Stimulated activated CD4-positive, alpha-beta T cell treated with anti-CD3 and anti-CD28 coated beads, Interleukin-1b, Interleukin-23, amount 100 ng/mL, for 1 hour (primary cell): ENCODE measurements at places on chromosomes 7 and 10.

- DNase-seq = no peak
Observed at GRCh38 chr7:27121684-27122076, 8.9 kb downstream of the HOXA4 start.

DNA sequence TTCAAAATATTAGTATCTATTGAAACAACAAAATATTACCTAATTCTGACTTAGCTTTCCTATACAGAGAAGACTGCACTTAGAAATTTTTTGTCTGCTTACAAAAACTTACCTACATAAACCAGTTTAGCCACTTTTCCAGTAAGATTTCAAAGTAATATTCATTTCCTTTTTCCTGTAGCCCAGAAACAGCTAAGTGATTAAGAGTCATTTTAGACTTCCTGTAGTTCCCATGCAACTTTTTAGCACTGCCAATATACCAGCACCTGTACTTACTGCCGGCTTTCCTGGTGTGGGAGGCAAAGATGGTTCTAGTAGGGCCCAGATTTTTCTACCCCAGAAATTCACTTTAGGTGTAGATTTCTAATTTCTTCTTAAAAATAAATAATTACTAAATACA lies 21.8 kb downstream of the NT5C2 start:
- no peak for DNase-seq

DNA sequence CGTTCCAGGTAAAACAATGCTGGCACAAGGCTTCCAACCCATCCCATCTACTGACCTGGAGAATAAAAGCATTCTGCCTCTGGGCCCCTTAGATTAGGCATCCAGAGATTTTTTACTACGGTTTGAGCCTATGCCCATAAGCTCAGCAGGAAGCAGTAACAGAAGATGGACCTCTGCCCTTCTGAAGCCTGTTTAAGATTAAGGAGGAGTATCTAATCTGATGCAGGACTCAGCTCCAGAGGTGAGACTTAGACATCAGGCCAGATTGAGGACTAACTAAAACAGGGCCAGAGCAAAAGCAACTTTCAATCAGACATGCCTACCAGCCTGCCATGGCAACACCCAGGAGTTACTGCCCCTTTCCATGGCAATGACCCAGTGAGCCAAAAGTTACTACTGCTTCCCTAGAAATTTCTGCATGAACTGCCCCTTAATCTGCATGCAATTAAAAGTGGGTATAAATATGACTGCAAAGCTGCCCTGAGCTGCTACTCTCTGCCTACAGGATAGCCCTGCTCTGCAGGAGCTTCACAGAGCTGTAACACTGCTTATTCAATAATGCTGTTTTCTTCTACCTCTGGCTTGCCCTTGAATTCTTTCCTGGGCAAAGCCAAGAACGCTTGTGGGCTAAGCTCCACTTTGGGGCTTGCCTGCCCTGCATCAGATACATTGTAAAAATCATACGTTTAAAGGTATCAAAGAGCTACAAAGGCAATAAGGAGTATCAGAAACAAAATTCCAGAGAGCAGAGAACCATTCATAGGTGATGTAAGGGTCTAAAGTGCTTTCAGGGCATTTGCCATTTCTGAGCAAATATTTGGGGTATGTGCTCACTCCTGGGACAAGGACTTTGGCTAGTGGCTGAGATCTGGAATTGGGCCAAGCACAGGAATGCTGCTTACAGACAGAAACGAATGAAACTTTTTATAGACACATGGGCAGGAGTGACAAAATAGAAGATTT lies 25.0 kb upstream of the CNNM1 start:
- DNase-seq = no peak

DNA sequence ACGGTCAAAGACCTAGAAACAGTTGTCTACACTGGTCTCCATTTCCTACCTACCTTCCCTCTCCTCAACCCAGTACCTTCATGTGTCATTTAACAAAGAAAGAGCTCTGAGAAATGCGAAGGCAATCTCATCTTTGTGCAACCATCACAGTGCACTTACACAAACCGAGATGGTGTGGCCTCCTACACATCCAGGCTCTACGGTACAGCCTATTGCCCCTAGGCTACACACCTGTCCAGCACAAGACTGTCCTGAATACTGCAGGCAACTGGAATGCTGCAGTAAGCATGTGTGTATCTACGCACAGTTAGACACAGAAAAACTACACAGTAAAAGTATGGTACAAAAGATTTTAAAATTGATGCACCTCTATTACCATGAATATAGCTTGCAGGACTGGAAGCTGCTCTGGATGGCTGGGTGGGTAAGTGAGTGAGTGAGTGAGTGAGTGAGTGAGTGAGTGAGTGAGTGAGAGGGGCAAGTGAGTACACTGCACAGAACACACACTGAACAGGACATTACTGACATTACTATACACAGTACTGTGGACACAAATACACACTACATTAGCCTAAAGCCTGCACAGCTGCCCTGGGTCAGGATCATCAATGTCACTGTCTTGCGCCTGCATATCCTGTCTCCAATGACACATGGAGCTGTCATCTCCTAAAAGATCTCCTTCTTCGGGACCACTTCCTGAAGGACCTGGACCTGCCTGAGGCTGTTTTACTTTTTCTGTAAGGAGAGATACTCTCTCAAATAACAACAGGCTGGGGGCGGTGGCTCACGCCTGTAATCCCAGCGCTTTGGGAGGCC lies 18.5 kb downstream of the ITGB1 start:
- DNase-seq = no peak

DNA sequence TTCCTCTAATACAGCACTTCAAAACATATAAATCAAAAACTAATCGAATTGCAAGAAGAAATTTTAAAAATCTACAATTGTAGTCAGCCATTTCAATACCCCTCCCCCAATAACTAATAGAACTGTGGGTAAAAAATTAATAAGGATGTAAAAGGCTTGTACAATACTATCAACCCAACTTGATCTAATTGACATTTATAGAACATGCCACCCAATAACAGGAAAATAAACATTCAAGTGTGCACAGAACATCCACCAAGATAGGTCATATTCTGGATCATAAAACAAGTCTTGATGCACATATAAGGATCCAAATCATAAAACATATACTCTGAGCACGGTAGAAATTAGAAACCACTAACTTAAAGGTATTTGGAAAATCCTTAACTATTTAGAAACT lies 4.0 kb upstream of the GPAM start:
- no peak for DNase-seq

DNA sequence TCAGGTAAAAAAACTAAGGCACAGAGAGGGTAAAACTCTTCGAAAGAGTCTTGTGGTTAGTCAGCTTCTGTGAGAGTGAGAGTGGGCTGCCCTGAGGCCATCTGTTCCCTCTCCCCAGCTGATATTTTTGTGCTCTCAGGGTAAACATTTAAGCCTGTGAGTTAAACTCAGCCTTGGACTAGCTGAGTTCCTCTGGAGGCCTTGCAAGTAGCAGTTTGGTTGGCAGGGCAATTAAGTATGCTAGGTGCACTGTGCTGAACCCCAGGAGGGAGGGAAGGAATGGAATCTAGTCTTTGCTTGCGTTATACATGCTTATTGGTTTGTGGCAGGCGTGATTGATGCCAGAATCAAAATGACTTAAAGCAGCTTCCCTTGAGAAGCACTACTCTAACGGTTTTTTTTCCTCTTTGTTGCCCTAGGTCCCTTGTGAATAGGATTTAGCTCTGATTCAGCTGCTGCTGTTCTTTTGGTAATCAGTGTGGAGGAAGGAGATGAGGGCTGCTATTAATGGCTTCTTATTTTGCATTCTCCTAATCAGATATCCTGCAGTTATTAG lies 140.2 kb downstream of the AUTS2 start:
- no peak for DNase-seq

DNA sequence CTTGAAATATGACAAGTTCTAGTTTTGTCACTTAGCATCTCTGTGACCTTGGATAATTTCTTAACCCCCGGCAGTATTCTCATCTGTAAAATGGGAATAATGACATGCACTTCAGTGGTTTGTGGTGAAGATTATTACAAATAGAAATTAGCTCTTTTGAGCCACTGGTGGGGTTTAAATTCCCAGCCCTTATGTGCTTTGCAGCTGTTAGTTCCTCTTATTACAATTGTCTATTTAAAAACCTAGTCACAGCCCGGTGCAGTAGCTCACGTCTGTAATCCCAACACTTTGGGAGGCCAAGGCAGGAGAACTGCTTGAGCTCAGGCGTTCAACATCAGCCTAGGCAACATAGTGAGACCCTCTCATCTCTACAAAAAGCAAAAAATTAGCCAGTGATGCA lies 30.1 kb downstream of the CAV1 start:
- DNase-seq = no peak

GRCh38 chr7:109178342-109178741 lies 608.7 kb downstream of the DNAJB9 start:
- no peak for DNase-seq

DNA sequence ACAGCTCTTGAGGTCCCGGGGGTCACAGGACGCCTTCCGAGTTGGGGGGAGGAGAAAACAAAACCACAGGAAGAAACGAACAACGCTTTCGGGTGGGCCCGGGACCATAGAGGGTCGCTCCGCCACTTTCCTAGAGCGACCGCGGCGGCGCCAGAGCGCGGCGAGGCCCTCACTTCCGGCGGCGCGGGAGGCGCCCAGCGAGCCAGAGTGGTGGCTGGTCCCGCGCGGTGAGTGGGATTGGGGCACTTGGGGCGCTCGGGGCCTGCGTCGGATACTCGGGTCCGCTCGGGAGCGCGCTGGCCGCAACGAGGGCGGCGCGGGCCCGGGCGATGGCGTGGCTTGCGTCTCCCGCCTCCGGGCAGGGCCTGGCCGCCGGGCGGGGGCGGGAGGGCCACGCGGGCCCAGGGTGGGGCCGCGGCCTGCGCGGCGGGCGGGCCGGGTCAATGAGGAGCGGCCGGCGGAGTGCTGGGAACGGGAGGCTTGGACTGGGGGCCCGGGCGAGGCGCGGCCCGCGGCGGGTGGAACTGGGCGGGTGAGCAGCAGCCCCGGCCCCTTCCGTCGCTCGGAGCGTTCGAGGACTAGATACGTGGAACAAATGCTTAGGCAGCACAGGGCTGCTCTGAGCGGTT lies at the start of gene ZNF22:
Gene ZNF22 (plus strand): TSS at position 172 of the 629 bp plus-strand sequence. CDS start 2,446 bp downstream, outside the sequence.
- DNase-seq = peak; percentile 43

GRCh38 chr10:16690417-16690816 lies 126.8 kb downstream of the RSU1 start:
- no peak for DNase-seq

GRCh38 chr10:9268176-9268575 lies 1213.7 kb downstream of the GATA3 start:
- no peak for DNase-seq

DNA sequence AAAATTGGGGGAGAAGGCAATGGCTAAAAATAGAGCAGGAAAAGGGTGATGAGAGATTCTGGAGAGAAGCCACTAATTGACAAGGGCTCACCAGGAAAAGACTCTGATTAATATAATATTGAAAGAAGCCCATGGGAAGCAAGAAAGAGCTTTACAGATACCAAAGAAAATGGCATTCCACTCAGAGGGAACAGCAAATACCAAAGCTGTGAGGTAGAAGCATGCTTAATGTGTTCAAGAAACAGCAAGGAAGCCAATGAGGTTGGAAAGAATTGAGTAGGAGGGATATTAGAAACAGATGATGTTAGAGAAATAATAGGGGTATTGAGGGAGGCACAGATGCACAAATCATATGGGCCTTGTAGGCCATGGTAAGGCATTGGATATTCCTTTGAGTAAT lies 130.1 kb downstream of the MYO3A start:
- no peak for DNase-seq

GRCh38 chr7:30838008-30838407 lies 66.8 kb downstream of the MINDY4 start:
- DNase-seq = no peak

GRCh38 chr10:21173802-21174714 lies 276.9 kb upstream of the NEBL start:
- no peak for DNase-seq

DNA sequence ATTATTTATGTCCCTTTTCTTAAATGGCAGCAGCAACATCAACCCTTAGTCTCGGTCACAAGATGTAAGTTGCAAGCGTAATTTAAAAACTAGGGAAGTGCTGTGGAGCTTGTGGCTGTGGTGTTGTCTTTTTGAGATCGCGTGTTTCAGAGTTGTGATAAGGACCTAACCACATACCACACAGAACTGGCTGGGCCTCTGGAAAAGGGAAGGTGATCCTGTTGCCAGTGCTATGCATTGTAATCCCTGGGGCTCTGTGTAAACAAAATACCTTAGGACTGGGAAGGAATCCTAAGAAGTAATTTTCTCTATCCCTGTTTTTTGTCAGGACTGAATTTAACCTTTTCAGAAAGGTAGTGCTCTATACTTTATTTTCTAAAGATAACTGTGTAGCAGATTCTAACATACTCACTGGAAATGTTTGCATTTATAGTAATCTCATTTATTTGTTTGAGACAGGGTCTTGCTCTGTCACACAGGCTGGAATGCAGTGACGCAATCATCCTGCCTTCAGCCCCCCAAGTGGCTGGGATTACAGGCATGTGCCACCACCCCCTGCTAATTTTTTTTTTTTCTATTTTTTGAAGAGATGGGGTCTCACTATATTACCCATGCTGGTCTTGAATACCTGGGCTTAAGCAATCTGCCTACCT lies 60.4 kb downstream of the INPP5F start:
- DNase-seq = no peak

DNA sequence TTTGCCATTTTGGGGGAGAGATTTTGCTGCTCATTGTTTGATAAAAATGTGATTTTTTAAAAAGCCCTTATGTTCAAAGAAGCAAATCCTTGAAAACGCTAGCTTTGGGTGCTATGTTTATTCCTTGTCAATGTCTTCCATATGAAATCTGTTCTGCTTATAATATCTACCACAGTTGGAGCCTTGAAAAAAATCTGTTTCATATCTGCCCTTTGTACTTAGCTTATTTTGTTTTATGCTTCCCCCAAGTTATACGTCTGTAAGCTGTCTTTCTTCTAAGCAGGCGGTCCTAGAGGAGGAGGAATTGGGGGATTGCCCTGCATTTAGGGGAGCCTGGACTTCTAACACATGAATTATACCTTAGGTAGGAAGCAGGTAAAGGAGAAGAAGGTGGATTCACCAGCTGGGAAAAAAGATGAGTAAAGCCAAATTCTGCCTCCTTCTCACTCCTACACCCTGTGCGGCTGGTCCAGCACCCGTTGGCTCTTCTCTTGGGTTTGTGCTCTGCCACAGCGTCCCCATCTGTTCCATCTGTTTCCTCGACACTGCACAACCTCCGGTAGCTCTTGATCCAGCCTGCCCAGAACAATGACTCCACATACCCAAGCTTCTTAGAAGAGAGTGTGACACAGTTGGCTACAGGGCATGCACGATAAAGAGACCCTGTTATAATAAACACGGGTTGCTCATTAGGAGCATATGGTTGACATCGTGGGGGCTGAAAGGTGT lies 31.9 kb upstream of the NEUROD6 start:
- DNase-seq = no peak
